ENCODE measurements at places on chromosomes 3 and 15.
A peak's percentile ranks its signal among the peaks of the same experiment; 100 is the strongest.

DNA sequence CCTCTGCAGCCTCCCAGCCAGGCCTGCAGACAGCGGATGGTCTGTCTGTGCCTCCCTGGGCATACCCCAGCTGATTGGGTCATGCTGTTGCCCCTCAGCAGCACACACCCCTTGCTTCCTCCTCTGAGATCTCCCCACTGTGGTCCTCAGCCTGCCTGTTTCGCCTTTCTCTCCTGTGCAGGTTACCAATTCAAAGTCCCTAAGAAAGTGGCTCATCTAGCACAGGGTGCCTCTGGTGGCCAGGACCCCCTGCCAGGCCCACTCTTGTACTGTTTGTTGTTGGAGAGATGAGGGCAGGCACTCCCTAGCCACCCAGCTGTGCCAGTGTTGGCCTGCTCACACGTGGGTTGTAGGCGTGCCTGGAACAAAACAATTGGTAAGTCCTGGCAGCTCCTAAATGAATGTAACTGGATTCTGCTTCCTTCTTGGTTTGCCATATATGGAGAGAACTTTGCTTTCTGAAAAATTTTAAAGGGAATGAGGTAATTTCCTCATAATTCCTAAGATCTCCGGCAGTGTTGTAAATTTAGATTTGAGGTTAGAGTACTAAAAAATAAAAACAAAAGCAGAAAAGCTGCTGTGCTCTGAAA, 213.2 kb upstream of the IL12A start:
- DNase-seq, result no peak

DNA sequence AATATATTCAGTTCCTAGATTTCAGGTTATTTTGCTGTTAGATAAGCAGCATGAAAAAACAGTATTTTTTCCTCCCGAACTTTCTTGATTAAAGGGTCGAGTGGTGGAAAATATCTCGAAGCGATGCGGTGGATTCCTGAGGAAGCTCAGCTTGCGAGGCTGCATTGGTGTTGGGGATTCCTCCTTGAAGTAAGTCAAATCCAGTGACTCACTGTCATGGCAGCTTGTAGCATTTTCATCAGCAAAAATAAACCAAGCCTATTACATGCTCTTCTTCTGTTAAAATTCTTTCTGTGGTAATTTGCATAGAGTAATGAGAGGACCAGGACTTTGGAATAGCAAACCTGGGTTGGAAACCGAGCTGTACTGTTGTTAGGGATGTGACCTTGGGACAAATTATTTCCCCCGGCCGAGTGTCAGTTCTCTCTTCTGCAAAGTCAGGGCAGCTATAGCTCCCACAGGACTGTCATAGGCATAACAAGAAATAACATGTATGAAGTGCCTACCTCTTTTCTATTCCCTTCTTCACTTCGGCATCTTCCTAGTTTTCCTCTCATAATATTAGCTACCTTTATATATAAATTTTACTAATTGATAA, 75.6 kb downstream of the UBP1 start:
- DNase-seq, result no peak

DNA sequence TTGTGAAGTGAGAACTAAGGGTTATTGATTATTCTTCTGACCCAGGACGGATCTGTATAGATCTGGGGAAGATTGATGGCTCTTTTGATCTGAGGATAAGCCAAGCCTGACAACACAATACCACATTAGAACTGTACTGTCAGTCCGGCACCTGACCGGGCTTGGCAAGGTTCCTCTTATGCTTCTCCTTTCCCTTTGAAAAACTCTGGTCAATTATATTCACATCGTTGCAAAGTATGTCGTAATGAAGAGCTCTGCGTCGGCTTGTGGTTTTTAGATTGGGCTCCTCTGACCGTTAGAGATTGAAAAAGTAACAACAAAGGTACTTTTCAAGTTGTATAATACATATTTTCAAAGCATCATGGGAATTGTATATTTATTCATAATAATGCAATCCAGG, 389.8 kb downstream of the NR2F2 start:
- DNase-seq, result no peak

DNA sequence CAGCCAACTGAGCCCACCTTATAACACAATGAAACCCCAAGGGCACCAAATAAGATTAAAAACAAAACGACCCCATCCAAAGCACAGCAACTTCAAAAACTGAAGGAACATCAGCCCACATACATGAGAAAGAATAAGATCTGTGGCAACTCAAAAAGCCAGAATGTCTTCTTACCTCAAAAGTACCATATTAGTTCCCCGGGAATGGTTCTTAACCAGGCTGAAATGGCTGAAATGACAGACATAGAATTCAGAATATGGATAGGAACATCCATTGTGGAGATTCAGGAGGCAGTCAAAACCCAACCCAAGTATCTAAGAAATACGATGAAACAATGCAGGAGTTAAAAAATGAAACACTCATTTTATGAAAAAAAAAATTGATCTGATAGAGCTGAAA, 222.3 kb downstream of the SCAPER start:
- no peak for DNase-seq

DNA sequence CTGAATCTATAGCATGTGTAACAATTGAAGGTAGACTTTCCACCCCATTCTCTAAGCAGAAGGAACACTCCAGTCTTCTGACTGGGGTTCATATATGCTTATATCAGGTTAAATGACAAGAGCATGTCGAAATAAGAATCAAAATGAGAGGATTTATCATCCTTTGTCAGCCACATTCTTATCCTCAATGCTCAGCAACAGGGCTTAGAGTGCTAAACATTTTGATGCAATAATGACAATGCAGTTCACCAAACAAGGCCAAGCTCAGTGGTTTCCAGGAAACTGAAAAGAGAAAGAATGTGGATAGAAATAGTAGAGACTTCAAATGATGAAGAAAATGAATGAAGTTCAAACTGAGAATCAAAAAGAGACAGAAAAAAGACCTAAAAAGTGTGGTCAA, 78.0 kb downstream of the FSIP1 start:
- DNase-seq, result no peak

DNA sequence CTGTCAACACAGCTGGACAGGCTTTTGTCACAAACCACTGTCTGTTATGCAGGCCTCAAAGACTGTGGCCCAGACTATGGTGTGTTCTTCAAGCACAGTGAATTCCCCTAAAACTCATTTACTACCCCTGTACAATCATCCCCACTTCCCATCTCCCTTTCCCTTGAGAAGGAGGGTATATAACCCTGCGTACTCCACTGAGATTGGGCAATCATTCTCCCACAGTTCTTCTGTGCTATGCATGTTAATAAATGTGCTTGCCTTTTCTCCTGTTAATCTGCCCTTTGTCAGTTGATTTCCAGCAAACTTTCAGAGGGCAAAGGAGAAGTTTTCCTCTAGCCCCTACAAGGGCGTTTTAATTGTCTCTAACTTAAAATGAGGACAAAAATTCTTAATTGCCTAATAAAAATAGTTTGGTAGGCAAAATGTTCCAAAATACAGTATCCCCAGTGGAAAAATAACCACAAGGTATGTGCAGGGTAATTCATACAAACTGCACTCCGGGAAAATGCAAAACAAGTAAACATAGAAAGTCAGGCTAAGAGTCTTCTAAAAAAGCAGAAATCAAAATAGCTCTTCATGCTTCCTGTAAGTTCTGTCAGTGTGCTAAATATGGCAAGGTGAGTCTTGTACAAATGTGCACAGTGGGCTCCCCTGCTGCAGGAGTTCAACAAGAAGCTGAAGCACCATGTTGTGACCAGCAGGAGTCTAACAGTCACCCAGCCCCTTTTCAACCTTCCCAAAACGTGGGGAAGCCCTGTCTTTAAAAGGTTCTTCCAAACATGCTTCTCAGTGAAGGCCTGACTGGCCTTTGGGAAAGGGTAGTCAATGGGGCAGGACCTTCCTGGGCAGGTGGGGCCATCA, 10.2 kb downstream of the ATP10A start:
- DNase-seq, result no peak

DNA sequence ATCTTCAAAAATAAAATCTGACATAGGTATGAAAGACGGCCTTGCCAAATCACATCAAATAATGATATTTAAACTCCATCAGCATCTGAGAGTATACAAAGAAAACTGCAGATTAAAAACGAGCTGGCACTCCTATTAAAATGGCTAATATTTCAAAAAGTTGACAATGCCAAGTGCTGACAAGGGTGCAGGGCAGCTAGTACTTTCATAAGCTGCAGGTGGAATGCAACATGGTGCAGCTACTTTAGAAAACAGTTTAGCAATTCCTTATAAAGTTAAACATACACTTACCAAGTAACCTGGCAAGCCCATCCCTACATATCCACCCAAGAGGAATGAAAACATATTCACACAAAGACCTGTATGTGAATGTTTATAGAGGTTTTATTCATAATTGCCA, 23.0 kb downstream of the TBC1D2B start:
- DNase-seq, result no peak

DNA sequence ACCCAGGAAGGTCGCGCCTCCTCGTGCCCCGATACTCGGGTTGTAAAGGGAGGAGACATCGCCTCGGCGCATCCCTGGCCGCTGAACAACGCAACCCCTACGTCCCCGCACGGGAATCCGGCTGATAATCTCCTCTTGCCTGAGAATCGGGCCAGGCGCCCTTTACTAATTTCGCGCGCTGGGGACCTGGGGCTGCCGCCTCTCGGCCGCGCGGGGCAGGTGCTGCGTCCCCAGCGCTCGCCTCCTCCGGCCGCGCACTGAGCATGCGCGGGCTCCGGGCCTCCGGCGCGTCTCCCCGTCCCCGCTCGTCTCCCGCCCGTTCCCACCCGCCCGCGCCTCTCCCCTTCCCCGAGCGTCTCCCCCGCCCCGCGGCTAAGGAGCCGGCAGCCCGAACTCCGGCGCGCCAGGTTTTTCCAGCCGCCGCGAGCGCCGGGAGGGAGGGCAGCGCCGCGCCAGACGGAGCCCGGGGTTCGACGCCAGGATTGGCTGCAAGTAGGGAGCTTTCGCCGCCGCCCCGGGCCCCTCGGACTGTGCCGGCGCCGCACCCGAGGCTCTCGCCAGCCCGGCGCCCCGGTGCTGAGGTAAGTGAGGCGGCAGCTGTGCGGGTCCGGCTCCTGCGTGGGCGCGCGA, at the start of gene CNTN4:
Gene CNTN4 (plus strand): TSS at position 469 of the 630 bp plus-strand sequence.
- peak; percentile 53 for DNase-seq

DNA sequence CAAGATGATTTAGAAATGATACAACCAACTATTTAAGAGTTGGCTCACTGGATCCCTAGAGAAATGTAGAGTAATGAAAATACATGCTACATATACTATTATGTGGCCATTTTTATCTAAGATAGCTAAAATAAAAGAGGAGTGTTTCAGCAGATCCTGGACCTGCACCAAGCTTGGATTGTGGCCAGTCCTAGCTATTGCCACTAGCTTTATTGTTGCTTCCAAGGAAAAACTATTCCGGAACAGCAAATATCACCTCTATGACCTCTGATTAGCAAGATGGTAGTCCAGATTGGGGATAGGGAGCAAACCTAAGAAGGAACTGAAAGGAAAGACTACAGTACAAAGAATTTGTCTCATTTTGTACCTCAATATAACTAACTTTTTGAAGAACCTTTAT, 63.7 kb upstream of the NDN start:
- no peak for DNase-seq

- DNase-seq, result no peak
These were observed 24.6 kb upstream of the SACM1L start for GRCh38 chr3:45664578-45664977.

DNA sequence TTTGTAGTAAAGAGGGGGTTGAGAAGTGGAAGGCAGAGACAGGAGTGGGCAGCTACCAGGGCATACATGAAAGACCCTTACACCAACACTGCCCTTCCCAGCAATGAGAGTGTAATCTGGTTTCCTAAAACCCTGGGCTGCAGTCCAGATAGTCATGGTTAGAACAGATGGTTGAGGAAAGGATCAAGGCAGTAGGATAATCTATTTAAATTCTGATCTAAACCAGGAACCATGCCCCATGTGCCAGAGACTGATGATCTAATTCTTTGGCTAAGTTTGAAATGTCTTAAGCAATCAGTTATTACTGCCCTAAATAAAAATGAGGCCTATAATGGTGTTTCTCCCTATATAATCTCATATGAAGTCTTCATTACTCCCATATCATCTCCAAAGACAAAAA, 59.6 kb downstream of the PRTG start:
- no peak for DNase-seq

DNA sequence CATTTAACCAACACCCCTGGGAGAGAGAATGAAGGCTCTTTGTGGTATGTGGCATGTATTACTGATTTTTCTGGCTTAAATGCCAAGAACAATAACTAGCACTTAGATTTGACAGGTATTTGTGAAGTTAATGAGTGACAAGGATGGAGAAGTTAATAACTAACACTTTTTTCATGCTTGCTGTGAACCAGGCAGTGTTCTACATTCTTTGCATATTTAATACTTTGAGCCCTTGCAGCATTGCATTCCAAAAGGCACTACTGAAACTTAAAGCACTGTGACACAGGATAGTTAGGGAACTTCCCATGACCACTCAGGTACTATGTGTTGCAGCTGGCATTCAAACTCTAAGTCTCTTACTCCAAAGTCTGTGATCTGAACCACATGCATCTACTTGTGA, 650.6 kb downstream of the ZPLD1 start:
- DNase-seq, result no peak

GRCh38 chr3:135444058-135444457, 521.5 kb upstream of the PPP2R3A start:
- no peak for DNase-seq

DNA sequence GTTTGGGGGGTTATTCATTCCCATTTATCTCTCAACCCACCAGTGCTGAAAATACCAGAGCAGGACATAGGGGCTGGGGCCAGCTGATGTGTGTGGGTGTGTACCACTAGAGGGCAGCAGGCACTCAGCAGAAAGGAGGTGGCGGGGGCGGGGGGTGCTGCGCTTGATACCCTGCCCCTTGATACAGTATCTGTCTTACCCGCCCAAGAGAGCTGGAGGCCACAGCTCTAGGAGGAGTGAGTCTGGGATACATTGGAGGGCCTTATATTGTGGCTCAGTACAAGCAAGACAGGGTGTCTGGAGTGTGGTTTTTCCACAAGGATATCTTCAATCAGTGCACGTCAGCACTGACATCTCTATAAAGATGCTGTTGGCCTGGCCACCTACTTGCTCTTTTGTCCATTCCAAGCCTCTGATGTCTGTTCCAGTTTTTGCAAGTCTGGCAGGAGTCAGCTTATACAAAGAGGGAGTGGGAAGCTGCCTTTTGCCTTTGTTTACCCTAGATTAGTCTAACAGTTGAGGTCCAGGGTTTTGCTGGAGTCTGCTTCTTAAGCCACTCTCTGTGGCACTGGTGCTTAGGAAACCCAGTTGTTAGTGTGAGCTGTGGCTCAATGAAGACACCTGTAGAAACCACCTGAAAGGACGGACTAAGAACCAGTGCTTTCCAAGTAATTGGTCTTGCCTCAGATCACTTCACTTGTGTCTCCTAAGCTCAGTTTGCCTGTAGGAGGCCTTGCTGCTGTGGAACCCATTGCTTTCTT, 1.5 kb upstream of the RBM15B start:
- DNase-seq, result peak; percentile 72

DNA sequence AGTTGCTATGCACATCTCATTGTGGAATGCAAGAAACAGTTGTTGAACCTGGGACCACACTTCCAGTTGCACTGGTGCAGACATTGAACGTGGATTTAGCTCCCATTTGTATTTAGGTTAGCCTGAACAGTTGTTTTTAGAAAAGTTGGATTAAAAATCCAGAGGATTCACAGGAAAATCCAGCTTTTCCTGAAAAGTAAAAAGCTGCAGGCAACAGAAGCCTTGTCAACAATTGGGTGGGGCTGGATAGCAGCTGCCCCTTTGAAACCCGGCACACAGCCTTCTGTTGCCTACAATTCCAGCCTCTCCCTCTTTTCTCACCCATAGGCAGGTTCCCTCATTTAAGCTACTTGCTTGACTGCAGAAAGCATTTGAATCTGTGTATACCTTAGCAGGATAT, 165.3 kb upstream of the TBL1XR1 start:
- peak; percentile 20 for DNase-seq
